Esophagus squamous epithelium (tissue), 5 donors: ENCODE measurements at places on chromosomes 11 and 22.

DNA sequence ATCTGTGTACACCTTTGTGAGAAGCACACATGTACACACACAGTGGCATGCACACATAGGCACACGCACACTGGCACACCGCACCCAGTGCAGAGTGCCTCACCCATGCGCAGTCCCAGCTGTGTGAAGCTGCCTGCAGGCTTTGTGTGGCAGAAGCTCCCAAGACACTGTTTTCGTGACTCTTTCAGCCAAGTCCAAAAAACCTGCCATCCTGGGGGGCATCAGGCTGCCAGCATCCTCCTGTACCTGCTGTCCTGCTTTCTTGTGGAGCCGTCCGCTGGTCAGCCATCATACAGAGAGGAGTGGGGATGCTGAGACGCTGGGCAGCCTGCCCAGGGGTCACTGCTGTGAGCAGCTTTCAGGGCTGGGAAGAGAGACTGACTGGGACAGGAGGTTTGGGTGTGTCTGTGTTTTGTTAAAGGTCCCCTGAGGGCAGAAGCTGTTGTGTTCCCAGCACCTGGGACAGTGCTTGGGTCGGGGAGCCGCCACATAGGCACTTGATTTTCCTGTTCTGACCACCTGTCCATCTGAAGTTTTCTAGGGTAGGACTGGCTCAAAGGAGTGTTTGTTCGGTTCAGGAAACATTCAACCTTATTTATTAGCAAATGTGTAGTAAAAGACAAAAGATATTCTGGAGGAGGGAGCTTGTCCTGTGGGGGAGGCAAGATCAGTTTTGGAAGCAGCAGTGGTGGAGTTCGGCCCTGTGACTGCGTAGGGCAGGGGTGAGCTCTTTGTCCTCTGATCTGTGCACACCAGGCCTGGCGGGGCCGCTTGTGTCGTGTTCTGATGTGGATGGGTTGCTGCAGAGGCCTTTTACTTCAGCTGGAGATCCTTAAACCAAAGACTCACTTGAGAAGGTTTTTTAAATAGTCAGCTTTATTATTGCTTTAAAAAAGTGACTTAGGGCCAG lies 29.7 kb downstream of the AP2A2 start:
- DNase-seq, result no peak

- no peak for DNase-seq
These were observed 103.4 kb downstream of the BRD1 start for GRCh38 chr22:49724030-49724892.

DNA sequence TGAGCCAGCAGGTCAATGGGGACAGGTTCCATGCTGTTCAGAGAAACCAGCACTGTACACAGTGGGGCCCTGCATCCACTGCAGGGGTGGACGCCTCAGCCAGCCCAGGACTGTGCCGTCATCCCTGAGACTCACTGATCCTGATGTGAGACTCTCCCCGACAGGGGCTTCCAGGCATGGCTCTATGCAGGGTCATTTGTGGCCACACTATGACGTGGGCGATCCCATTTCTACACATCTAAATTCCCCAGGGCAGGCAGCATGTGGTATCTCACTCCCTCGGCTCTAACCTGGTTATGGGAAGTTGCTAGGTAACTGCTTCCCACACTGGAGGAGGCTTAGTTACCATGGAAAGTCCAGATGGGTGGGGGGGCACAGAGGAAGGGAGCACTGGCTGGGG lies 14.2 kb upstream of the FAM83F start:
- no peak for DNase-seq

DNA sequence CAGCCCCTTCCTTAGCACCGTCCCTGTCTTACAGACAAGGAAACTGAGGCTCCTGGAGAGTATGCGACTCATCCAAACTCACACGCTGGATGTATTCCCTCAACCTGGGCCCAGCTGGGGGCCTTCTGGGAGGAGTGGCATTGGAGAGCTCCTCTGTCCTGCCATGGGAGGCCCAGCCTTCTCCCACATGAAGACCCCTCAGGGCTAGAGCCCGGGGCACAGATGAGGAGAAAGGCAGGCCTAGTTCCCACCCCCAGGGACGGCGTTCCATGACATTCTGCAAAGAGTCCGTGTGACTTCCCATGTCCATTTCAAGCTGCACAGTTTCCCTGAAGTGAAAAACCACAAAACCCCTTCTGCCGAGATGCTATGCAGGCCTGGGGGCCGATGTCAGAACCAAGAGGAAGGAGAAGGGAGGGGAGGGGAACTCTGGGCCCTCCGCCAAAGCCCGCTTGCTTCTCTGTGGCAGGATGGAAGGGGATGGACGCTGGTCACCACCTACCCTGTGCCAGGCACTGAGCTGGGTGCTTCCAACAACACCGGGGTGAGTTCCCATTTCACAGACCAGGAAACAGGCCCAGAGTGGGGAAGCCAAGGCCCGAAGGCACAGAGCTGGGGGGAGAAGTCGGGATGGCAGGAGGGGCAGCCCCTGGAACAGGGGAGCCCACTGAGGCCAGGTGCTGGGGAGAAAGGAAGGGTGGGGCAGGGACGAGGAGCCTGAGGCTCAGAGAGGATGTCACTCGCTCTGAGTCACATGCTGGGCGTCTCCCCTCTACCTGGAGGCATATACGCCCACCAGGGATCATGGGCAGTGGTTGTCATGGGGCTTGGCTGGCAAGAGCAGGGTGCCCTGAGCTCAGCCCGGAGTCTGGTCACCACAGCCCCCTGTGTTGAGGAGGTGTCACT lies 15.7 kb downstream of the RAC2 start:
- DNase-seq, result no peak

DNA sequence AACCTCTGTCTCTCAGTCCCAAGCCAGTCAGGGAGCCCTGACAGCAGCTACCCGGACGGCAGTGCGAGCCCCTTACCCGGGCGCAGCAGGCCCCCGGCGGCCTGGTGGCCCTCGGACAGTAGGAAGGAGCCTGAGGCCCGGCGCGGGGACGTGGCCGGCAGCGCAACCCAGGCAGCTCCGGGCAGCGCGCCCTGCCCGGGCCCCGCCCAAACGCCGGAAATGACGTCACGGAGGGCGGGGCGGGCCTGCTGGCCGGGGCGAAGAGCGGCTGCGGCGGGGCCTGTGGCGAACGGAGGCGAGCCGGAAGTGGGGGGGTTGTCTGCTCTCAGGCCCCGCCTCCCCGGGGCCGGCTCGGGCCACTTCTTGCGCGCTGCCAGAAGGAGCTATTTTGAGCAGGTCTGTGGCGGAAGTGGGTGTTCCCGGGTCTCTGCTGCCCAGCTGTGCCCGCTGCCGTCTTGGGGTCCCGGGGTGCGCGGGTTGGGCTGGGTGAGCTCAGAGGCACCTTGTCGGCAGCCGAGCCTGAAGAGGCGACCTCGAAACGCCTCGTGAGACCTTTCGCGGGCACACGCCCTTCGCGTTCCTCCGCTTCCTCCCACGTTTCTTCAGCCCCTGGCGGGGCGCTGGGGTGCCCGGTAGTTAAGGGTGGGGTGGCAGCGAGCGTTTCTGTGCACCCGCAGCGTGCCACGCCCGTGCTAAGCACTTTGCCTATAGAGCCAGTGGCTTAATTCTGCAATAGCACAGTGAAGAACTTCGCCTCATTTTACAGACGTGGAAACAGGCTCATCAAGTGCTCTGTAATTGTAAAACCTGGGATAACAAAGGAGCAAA lies at the start of gene C11orf24:
Gene C11orf24, minus strand, starts transcription at position 193 of the 828 bp plus-strand sequence. CDS start 8,206 bp downstream, outside the sequence.
- peak; percentile 80 for DNase-seq

DNA sequence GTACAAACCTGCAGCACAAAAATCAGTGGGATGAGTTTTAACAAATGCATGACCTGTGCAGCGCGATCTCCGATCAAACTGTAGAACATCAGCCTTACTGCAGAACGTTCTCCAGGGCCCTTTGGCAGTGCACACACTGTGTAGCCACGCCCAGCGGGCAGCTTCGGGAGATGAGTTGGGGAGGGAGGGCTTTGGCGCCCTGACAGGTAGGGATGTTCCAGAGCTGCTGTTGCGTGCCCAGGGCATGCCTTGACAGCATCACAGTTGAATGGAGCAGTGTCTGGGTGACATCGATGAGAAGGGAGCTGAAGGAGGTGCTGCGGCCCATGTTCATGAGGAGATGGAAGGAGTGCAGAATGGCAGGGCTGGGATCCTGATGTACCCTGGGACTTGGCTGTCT lies 80.2 kb downstream of the TBC1D22A start:
- no peak for DNase-seq
